ENCODE measurements at places on chromosomes 6 and 20.

- no peak for DNase-seq
These were observed 228.9 kb downstream of the HIVEP2 start for GRCh38 chr6:142716097-142716496.

GRCh38 chr20:51525241-51526105 lies 17.0 kb downstream of the NFATC2 start:
- no peak for DNase-seq

- no peak for DNase-seq
These were observed 200.3 kb upstream of the FAM83B start for GRCh38 chr6:54646069-54646950.

DNA sequence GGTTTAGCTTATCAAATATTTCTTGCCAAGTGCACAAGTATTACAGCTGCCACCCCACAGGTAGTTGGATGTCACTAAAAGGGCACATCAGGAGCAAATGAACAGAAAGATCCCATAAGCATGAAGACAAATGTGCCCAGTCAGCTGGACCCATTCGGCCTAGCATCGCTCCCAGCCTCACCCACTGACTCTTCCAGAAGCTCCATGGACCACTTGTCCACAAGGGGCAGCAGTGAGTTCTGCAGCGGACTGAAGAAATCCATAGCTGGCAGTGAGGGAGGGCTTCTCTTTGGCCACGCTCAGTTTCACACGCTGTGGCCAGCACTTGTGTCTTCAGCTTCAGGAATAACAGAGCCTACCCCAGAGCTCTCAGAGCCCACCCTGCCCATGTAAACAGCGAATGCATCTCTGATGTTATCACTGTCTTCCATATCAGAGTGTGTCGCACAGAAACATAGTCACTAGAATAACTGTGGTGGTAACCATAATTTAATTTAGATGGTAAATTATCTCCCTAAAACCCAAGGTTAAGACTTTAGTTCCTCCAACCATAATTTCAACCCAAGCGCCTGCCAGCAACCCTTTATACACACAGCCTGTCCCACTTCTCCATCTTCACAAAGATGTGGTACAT lies 15.8 kb downstream of the CGA start:
- no peak for DNase-seq

- no peak for DNase-seq
These were observed 86.9 kb upstream of the GCM1 start for GRCh38 chr6:53235508-53235907.

GRCh38 chr6:16129623-16130401 lies 926 bp downstream of the MYLIP start:
- DNase-seq: no peak

- DNase-seq: peak; percentile 51
These were observed 4.5 kb downstream of the PRDM13 start for GRCh38 chr6:99611148-99611547.

GRCh38 chr6:95545686-95546085 lies 31.6 kb upstream of the MANEA start:
- DNase-seq: no peak

DNA sequence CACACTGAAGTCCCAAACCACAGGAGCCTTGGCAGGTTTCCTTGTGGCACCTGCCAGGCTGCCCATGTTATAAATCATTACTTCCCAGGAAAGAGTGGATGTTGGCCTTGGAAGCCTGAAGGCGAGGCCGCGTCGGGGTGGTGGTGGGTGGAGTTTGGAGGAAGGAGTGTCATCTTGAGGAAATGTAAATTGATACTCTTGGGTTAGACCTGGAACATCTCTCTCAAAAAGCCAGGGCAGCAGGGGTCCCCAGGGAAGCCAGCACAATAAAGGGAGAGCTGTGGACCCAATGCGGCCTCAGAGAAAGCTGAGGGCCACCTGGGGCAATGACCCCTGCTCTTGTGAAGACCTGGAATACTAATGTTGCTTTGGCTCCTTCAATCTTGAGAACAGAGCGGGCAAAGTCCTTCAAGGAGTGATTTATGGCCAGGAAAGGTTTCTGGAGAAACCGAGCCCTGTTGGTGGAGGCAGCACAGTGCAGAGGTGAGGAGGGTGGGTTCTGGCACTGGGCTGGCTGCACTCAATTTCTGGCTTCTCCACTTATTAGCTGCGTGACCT lies 26.3 kb upstream of the TRAF3IP2 start:
- no peak for DNase-seq

- DNase-seq: no peak
These were observed 181.6 kb upstream of the ECI2 start for GRCh38 chr6:4316867-4317400.

- DNase-seq: no peak
These were observed 23.6 kb downstream of the ENPP1 start for GRCh38 chr6:131831392-131831791.

DNA sequence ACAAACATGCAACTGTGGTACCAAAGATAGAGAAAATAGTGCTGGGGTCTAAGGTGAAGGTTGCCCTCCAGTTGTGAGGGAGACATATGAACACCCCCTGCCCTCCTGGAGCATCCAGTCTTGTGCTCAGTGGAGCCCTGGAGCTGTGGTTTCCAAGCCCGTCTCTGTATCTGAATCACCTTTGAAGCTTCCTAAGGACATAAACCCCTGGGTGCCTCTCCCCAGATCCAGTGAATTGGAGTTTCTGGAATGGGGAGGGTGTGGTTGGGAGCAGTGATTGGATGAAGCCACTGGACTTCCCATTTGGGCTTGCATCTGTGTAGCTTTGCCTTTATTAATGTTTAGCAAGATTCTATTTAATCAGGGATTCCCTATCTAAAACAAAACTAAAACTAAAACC lies 22.4 kb upstream of the E2F3 start:
- DNase-seq: no peak

GRCh38 chr6:168126566-168127383 lies 47.8 kb upstream of the FRMD1 start:
- no peak for DNase-seq

- DNase-seq: no peak
These were observed 16.1 kb downstream of the E2F3 start for GRCh38 chr6:20417819-20418218.

GRCh38 chr6:111481836-111482187 lies 1.2 kb downstream of the REV3L start:
- no peak for DNase-seq

DNA sequence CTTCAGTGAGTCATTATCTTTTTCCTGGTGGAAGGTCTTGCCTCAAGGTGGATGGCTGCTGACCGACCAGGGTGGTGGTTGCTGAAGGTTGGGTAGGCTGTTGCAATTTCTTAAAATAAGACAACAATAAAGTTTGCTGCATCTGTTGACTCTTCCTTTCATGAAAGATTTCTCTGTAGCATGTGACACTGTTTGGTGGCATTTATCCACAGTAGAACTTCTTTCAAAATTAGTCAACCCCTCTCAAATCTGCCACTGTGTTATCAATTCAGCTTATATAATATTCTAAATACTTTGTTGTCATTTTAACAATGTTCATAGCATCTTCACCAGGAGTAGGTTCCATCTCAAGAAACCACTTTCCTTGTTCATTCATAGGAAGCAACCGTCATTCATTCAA lies 66.8 kb upstream of the ATXN1 start:
- DNase-seq: no peak

DNA sequence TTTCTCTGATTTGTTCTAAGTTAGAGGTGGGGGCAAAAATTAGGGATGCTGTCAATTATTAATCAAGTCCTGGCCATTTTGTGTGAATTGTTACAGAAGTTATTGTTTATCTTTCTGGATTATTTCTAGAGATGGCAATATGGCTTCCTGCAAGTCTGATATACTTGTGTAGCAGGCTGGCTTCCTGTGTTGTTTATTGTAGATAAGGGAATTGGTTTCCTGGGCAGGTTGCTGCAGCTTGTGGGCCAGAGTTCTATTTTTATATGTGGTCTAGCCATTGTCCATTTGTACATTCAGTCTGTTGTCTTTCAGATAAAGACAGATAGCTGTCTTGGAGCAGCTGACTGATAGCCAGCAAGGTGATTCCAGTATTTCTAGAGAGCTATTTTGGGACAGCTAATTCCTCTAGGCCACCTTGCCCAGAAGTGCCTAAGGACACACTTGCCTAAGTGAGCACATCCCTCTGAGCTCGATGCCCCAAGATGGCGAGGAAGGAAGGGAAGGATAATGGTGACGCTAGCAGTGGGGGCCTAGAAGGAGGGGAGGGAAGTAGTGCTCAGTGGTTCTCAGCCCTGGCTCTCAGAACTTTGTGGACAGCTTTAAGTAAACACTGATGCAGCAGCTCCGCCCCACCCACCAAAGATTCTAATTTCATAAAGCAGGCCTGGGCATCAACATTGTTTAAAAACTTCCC lies 25.5 kb downstream of the DDO start:
- no peak for DNase-seq

DNA sequence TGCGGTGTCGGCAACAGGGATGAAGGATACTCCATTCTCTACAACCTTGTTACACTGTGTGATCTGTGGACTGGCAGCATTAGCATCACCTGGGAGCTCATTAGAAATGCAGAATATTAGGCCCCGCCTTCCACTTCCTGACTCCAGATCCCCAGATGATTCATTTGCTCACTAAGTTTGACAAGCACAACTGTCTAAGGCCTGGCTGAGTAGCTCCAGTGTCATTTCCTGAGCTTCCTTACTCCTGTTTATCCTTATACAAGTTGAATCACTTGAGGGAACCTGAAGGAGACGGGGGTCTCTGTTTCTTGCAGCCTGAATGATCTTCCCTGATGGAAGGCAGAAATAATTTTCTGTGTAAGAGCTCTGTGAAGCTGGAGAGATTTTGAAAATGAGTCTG lies 32.7 kb upstream of the PROKR2 start:
- no peak for DNase-seq

GRCh38 chr6:14857501-14857900 lies 388.4 kb upstream of the JARID2 start:
- DNase-seq: no peak

- DNase-seq: no peak
These were observed 88.2 kb upstream of the STXBP5 start for GRCh38 chr6:147116056-147116455.

- no peak for DNase-seq
These were observed 7.6 kb upstream of the EXOC2 start for GRCh38 chr6:700490-700889.

GRCh38 chr6:158571826-158572652 lies 12.1 kb downstream of the TMEM181 start:
- DNase-seq: no peak
